SJCRH30 (cell line): ENCODE measurements at places on chromosomes 6 and 20. TPM values are rescaled to one million over a fixed set of nuclear protein-coding genes. Genes with fewer than 3 reads are reported as not detected.

Gene FBXO9
- 23.7 and 27.4 TPM in 2 replicates for total RNA-seq

DNA sequence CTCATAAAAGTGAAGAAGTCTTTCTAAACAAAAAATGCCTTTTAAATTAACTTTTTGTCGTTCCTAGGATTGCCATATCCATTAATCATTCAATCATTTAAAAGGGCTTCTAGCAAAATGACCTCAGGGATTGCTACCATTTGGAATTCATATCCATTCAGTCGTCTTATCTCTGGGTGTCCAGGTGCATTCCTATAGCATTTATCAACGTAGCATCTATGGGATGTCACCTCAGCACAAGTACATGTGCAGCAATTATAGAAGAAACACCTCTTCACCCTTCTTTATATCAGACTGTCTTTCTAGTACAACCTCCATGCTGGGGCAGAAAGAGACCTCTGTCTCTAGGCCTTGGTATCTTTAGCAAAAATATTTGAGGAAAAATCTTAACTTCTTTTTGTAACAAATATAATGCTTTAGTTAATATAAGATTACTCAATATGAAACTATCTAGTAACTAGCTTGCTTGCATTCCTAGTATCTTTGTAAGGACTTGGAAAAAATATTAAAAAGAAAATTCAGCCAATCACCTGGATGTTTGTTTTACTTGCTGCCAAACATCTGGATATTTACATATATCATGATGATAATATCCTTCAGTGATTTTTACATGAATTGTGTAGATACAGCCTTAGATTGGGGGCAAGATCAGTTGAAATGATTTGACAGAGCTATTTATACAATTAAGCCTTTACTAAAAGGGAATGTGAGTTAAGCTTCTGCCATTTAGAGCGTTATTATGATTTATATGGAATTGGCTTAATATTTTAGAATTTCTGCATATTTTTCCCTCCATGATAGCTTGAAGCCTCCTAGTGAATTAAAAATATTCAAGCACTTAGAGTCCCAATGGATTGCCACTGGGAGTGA lies 356.8 kb downstream of the HDGFL1 start:
- DNase-seq, result no peak

GRCh38 chr6:31737315-31737990 lies 1.1 kb upstream of the CLIC1 start:
- DNase-seq, result peak; percentile 71

DNA sequence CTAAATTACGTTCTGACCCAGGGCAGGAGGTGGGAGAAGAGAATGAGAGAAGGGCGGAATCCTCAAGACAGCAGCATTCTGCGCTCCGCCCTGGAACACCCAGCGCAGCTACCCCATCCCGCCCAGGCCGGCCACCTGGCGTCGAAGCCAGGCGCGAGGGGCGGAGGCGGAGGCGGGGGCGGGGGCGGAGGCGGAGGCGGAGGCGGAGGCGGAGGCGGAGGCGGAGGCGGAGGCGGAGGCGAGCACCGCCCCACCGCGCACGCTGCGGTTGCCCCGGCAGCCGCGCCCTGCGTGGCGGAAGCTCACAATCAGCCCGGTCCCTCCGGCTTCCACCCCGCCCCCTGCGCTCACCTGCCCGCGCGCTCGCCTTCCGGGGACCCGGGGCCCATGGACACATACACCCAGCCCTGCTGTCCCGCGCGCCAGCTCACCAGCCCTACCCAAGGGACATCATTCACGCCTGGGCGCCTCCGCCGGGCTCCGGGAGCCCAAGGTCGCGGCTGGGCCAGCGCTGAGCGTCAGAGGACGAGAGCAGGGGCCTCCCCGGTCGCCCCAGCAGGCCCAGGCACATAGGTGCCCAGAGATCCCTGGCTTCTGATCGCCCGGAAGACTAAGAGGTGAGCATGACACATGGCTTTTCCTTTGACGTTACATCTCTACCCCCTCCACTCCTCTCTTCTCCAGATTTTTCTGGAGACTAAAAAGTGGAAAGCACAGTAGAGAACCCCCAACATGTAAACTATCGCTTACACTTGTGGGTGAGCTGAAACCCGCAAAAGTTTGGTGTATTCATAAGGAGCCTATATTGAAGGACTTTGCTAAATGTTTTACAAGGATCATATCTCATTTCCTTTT lies at the start of gene ANKEF1:
Gene ANKEF1 (plus strand): TSS at position 271 of the 855 bp plus-strand sequence. CDS start 3,315 bp downstream, outside the sequence.
- no peak for DNase-seq

- DNase-seq, result no peak
These were observed 3.0 kb upstream of the CCR6 start for GRCh38 chr6:167119670-167120582.

DNA sequence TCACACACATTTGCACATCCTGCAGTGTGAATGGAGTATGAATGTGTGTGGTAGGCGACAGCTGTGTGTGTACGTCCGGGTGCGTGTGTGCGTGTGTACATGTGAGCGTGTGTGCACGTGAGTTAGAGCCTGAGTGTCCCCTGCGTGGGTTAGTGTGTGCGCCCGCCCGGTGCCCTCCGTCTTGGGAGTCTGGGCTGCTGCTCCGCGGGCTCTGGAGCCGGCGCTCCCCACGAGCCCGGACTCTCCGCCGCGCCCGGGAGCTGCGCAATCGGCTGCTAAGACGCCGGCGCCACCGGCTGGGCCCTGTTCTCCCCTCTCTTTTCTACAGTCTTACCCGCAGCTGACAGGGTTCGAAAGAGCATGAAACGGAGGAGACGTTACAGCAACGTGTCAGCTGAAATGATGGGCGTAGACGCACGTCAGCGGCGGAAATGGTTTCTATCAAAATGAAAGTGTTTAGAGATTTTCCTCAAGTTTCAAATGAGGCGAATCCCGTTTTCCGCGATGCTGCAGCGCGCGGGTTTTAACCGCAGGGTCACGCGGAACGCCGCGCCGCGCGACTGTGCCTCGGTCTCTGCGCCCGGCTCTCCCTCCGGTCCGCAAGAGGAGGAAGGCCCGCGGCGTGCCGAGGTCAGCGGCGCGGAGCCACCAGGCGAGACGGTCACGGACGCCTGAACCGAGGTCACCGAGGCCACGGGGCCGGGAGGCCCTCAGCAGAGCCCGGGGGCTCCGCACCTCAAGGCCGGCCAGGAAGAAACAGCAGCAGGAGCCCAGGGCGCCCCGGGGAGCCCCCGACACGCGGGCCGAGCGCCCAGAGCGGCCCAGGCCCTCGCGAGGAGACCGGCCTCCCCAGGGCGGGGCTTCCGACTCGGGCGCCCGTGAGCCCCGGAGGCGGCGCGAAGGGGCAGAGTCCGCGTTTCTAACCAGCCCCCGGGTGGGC lies 95.3 kb upstream of the BHLHE23 start:
- DNase-seq, result peak; percentile 13

- DNase-seq, result no peak
These were observed 3.6 kb upstream of the MTCL3 start for GRCh38 chr6:127522714-127523113.

- DNase-seq, result no peak
These were observed 5.8 kb upstream of the RRBP1 start for GRCh38 chr20:17687800-17688199.

GRCh38 chr20:55173601-55174000 lies 698.2 kb downstream of the DOK5 start:
- no peak for DNase-seq

DNA sequence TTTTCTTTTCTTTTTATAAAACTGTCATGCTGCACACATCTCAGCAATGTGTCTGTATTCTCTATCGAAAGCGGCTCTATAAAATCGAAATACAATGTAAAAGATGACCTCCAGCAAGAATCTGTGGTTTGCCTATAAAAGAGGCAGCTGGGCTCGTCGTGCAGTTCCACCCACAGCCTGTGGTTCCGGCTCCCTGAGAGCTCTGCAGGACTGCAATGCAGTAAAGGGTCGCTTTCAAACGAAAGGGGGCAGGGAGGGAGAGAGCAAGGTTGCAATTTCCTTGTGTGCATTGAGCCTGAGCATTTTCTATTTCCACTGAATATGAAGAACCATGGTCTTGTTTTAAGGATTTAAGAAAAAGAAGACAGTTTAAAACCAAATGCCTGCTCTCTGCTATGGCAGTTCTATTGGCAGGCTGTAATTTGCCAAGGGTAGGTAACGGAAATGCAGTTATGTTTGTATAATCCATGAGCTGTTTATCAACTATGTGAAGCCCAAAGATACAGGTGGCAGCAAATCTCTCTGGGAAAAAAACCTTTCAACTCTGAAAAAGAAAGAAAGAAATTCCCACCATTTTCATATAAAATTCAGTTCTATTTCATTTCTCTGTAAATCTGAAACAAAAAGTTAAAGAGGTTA lies 236.5 kb downstream of the HACE1 start:
- DNase-seq, result peak; percentile 8

GRCh38 chr20:50369225-50370035 lies 140.8 kb upstream of the PTPN1 start:
- DNase-seq, result peak; percentile 52

DNA sequence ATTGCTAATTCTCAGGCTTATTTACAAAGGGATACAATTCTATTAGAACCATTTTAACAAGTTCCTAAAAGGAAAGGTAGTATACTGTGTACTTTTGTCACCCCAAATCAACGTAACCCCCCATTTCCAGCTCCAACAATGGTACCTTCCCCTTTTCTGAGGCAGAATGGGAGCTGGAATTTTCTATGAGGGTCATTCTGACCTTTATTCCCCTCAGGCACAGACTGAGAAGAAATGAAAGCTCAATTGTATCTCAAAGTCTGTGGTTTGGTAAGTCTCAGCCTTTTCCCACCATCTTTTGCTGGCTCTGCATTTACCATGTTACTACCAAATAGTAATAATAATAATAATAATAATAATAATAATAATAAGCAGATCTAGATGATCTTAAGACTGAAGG lies 571.0 kb downstream of the RNF144B start:
- DNase-seq, result no peak

Gene CST3
- 67.6 and 70.8 TPM in 2 replicates for total RNA-seq

- peak; percentile 27 for DNase-seq
These were observed 36.6 kb upstream of the HIVEP1 start for GRCh38 chr6:11975353-11975977.

- no peak for DNase-seq
These were observed 126.0 kb downstream of the BMP7 start for GRCh38 chr20:57140416-57140965.

DNA sequence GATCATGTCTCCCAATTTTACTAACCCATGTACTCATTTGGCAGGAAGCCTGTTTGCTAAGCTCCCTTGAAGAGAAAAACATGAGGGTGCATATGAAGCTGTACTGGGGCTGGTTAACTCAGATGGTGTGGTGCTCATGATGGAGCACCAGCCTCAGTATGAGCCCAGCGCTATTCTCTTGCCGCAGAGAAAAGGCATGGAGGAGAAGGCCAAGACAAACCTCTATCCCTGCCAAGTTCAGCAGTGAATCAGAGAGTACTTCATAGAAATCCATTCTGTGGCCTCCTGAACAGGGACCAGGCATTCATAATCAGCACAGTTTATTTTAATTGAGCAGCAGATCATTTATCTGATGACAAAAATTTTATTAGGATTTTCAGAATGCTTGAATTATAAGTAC lies 398.1 kb downstream of the LMBRD1 start:
- DNase-seq, result no peak

GRCh38 chr6:29487660-29488059 lies at the start of gene MAS1L:
TSS of gene MAS1L (minus strand) at chr6:29487956. CDS start at chr6:29487902, 54 bp downstream.
- DNase-seq, result no peak

DNA sequence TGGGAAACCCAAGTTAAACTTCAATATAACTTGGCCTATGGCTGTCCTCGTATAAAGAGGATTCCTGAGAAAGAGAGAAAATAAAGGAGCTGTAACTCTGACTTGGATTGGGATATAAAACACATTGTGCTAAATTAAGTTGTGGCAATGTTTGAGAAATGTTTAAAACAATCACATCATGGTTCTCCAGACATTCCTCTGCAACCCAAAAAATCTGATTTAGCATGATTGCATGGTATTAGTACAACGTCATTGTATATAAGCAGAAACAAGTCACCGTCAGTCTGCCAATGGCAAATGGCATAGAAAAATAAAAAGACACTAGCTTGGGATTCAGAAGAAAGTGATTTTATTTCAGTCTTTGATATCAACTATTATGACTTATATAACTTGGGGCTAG lies 140.2 kb upstream of the FAM83B start:
- DNase-seq, result no peak

Gene TCP11
- total RNA-seq, result not detected in 2 replicates

GRCh38 chr6:135701426-135701825 lies 150.1 kb upstream of the PDE7B start:
- no peak for DNase-seq

- DNase-seq, result no peak
These were observed 204.5 kb upstream of the TAB2 start for GRCh38 chr6:149112976-149113375.

DNA sequence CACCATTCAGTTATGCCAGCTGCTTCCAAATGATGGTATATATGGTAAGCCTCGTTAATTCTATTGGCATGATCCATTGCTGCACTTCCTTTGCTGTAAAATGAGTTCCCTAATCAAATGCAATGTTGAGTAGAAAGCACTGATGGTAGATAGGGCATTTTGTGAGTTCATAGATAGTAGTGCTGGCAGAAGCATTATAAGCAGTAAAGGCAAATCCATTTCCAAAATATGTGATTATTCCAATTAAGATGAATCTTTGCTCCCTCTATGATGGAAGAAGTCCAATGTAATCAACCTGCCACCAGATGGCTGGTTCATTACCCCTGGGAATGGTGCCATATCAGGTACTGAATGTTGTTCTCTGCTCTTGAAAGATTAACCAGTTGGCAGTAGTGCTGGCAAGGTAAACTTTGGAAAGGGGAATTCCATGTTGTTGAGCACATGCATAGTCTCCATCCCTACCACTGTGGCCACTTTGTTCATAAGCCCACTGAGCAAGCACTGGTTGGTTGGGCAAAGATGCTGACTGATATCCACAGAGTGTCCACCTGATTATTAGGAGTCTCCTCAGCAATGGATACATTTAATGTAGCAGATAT lies 5.6 kb upstream of the TBPL1 start:
- no peak for DNase-seq

DNA sequence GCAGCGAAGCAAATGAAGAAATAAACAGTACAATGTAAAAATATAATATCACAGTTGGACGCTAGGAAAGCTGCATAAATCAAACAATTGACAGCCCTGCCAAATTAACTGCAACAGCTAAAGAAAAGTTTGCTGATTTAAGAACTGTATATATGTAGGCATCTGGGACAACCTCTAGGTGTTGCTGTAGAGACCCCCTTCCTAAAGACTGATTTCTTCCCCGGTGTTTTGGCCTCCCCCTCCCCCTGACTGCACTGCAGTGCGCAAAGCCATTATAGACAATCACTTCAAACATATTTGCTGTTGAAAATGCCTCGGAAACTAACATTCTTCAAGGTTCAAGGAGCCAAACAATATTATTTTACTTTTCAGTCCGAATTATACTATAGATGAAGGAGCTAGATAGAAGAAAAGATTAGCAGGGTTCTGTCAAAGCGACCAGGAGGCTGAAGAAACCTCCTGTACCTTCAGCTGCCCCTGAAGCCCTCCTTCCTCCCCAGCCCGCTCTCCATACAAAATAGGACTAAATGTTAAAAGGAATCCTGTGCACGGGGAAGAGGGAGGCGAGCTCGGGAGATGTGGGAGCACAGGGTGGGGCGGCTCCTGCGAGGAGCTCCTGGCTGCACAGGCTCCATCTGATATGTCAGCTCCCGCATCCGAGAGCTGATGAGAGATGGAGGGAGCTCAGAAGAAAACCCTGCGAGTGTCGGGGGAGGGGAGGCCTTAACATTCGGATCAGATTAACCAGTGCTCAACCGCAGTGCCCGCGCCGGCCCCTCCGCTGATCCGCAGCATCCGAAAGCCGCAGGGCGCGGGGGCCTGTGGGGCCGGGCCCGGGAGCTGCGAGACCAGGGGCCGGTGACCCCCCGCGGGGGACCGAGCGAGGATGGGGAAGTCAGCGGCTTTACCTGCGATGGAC lies 822 bp downstream of the ELOVL4 start:
- DNase-seq, result peak; percentile 33
